ENCODE measurements at places on chromosomes 2 and 18.

- peak; percentile 72 for DNase-seq
Observed at GRCh38 chr18:36446059-36446458, 148.5 kb downstream of the FHOD3 start.

- DNase-seq: no peak
Observed at GRCh38 chr2:14316594-14316993, 315.9 kb upstream of the LRATD1 start.

- no peak for DNase-seq
Observed at GRCh38 chr2:216857131-216857550, 2.7 kb downstream of the TNP1 start.

GRCh38 chr2:120540719-120541552 lies 194.7 kb upstream of the GLI2 start:
- DNase-seq: no peak

GRCh38 chr2:20803226-20803682 lies 19.6 kb downstream of the LDAH start:
- DNase-seq: peak; percentile 25

DNA sequence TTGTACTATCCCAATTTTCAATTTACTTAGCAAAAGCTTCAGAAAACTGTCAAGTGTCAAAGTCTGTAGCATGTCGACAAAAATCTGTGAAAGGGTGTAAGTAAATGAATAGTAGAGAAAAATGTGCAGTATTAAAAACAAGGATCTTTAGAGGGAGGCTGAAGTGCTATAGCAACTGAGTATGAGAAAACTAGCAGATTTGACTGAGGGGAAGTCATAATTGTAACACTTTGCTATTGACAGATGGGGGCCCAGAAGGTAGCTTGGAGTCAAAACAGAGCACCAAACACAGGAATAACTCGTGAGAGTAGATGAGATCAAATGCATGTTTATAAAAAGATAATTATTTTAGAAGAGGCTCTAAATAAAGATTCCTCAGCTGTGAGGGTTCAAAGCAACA lies 657.7 kb downstream of the TMEM182 start:
- DNase-seq: no peak

DNA sequence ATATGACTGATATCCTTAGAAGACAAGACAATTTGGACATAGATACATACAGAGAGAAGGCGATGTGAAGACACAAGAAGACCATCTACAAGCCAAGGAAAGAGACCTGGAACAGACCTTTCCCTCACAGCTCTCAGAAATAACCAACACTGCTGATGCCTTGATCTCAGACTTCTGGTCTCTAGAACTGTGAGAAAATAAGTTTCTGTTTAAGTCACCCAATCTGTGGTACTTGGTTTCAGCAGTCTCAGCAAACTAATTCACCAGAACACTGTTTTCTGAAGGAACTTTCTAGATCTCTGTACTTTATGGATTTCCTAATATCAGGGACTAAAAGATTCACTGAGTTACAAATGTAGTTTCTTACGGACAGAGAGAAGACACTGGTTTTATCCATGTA lies 58.8 kb downstream of the NAB1 start:
- no peak for DNase-seq
